ENCODE measurements at places on chromosomes 2 and 18.
A peak's percentile ranks its signal among the peaks of the same experiment; 100 is the strongest.

DNA sequence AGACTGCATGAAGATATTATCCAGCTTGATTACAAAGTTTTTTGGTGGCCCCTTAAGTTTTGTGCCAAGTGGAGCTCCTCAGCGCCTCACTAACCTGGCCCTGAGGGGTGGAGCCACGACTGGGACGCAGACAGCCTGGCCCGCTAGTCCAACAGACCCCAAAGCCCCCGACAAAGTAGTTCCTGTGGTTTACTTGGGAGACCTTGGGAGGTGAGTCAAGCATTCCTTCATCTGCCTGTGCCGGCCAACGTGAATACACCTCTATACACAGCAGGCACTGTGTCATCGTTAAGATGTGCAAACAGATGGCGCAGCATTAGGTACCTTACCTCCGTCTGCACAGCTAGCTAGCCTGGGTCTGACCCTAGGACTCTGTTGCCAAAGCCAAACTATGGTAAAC, 55.0 kb upstream of the LAMA1 start:
- no peak overlapping the region for H3K27ac ChIP-seq
- no peak overlapping the region for H3K4me3 ChIP-seq
- no peak for DNase-seq
- H3K27me3 ChIP-seq, result no peaks in the 10 kb centered on the region

GRCh38 chr18:37182340-37183135, 353.6 kb downstream of the KIAA1328 start:
- no peaks in the 10 kb centered on the region for H3K27me3 ChIP-seq
- no peaks in the 10 kb centered on the region for H3K4me1 ChIP-seq
- H3K36me3 ChIP-seq, result no peaks in the 10 kb centered on the region
- DNase-seq, result no peak
- no peak overlapping the region for H3K27ac ChIP-seq

DNA sequence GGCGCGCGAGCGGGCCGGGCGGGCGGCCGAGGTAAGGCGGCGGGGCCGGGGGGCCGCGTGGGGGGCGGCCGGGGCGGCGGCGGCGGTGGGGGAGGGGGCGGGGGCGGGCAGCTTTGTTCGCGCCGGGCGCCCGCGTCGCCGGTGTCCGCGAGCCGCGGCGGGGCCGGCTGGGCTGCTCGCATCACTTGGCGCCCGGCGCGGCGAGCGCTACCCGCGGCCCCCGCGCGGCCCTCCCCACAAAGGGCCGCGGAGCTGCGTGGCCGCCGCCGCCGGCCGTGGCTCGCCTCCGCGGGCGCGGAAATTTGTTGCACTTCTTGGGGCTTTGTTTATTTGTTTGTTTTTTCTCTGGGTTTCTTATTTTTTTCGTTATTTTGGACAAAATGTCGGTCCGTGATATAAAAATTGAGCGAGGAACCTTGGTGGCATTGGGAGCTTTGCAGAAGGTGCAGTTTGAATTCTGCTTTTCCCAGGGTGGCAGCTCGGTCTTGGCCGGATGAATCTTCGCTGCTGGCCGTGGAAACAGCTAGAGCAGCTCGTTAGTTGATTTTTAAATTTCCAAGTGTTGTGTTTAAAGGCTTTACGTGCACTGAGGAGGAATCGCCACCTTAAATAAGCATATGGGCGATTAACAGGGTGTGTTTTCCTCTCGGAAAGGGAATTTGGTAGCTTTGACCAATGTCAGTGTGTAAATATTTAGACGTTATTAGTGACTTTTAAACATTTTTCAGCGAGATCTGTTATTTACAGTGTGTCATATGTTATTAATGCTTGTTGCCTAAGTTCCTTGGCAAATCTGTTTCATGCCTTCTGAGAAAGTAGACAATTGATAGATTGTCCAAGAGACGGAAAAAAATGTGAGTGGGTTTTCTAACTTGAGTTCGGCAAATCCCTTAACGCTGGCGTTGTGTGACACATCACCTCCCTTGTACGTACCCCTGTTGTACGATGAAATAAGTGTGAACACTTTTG, 822 bp downstream of the UBE2E3 start:
- peak overlapping the region; percentile 97 for H3K4me3 ChIP-seq
- H3K4me1 ChIP-seq, result peaks cover 35% of the 10 kb centered on the region
- H3K36me3 ChIP-seq, result peaks cover 14% of the 10 kb centered on the region
- peak overlapping the region; percentile 98 for H3K27ac ChIP-seq

GRCh38 chr18:10040287-10041011, 126.6 kb downstream of the VAPA start:
- H3K27ac ChIP-seq, result no peak overlapping the region
- no peak overlapping the region for H3K4me3 ChIP-seq
- no peaks in the 10 kb centered on the region for H3K4me1 ChIP-seq
- no peaks in the 10 kb centered on the region for H3K36me3 ChIP-seq
- DNase-seq, result no peak

DNA sequence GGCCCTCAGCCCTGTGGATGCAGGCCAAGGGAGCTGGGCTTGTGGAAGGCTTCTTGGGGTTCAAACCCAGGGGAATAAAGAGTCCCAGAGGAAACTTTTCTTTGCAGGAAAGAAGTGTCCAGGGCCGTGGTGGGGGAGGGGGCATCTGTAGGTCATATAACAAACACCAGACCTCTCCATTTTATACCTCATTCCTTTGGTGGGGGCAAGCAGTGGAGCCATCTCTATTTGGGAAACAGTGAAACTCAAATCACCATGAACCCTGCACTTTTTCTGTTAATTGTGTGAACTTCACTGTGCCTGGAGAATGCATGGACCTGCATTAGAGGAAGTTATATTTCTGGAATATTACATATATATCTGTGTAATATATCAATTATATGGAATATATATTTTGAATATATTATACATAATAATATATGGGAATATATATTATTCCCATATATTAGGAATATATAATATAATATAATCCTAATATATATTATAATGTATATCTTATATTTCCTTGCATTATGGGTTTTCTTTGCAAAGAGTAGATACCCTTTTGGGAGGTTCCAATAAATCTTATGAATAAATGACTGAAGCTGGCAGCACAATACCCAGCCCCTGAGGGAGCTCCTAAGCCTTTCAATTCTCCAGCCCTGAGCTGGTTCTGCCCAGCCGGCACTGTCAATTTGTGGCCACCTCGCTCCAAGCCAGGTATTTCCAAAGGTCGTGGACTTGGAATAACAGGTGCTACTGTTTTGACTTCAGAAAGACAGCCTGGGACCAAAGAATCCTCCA, 97.7 kb upstream of the PKDCC start:
- H3K4me3 ChIP-seq, result no peak overlapping the region
- no peak for DNase-seq
- no peak overlapping the region for H3K27ac ChIP-seq
- peaks cover 4% of the 10 kb centered on the region for H3K4me1 ChIP-seq
- H3K36me3 ChIP-seq, result no peaks in the 10 kb centered on the region

GRCh38 chr18:43879415-43879814, 602.1 kb upstream of the SYT4 start:
- no peak overlapping the region for H3K4me3 ChIP-seq
- DNase-seq, result no peak
- no peaks in the 10 kb centered on the region for H3K27me3 ChIP-seq
- no peak overlapping the region for H3K27ac ChIP-seq

All from activated CD4-positive, alpha-beta T cell treated with anti-CD3 and anti-CD28 coated beads, Interleukin-2, amount 10 ng/mL, durations not matched to agents 7 days and 5 days (primary cell).